ENCODE measurements at places on chromosomes 6 and 20. TPM values are rescaled to one million over a fixed set of nuclear protein-coding genes. Genes with fewer than 3 reads are reported as not detected.

DNA sequence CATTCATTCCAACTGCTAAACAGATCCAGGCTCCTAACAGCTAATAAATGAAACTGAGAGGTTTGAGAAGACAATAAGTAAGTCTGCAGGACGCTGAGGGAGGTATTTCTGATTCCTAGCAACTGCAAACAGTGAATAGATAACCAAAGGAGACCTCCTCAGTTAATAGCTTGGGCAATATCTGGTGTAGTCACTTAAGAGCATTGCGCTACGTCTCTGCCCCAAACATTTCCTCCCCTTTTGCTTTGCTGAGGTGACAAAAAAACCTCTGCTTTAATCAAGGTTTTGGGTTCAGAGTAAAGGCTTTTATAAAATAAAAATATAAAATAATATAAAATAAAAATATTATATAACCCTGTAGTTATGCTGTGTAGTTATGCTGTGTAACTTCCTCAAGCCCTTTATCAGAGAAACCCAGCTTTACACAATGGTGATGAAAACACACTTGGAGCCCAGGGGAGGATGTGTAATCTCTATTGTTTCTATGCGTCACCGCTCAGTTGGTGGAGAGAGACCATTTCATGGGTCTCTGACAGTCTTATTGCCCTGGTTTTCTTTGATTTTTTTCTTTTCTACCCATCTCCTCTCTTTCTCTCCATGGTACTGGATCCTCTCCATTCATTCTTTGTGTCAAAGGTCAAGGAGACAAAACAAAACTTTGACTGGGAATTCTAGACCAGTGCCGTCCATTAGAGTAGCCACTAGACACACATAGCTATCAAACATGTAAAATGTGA, 18.9 kb upstream of the CALHM5 start:
- no peak for DNase-seq

DNA sequence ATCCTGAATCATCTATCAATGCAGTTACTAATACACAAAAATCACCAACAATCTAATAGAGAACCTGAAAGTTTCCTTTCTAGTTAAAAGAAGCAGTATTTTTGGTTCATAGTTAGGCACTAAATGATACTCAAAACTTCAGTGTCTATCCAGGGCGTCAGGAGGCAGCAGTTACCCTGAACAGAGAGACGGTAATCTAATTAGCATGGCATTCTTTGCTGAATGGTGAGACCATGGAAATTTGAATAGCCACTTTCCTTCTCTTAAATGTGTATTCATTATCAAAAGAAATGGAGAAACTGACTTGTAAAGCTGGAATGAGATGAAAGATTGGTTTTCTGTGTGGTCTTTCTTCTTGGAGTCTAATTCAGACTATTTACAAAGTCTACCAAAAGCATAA, 146.6 kb upstream of the BMP5 start:
- no peak for DNase-seq

- DNase-seq, result no peak
Observed at GRCh38 chr6:4281341-4282293, 146.2 kb upstream of the ECI2 start.

ELOVL2 gene
- 2.1 TPM for polyA plus RNA-seq

DNA sequence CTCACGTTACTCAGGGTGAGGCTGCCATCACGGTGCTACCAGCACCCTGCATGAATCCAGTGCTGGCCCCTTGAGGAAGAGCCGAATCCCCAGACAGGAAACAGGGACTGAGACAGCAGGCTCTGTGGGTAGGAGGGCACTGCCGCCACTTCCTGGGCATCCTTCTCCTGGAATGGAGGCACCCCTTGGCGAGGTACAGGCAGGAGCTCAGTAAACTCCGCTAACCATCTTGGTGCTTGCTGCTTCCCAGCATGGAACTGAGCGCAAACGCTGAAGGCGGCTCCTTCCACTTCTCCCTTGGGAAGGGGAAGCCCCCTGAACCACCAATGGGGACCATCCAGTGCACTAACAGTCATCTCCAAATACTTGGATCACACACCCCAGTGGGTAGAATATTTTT, 13.5 kb upstream of the CCDC167 start:
- no peak for DNase-seq

DNA sequence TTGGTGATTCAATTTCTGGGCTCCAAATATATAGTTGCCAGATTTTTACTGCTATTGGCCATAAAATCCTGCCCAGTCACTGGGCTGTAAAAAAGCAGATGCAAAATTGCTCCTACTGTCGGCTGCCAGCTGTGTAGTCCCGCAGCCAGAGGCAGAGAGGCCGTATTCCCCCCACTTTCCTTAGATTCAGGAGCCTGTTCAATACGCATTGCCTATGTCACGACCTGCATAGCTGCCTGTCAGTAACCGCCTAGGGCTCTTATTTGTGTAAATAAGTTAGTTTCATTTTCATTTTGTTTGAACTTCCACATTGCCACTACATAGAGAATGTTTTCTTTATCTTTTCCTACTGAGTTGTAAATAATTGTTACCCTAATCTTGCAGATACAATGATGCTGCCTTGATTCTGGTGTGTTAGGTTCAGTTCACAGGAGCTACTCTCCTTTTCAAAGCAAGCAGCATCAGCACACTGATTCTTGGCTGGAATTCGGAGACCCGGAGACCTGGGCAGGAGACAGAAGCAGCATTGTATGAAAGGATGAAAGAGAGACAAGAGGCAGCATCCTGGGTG, 46.0 kb upstream of the UST start:
- DNase-seq, result peak; percentile 49

Data from hindlimb muscle (tissue), 1 donor.